Stimulated activated CD8-positive, alpha-beta memory T cell treated with anti-CD3 and anti-CD28 coated beads, Interleukin-7, amount 100 ng/mL, for 24 hours (primary cell): ENCODE measurements at places on chromosomes 1 and 21.

DNA sequence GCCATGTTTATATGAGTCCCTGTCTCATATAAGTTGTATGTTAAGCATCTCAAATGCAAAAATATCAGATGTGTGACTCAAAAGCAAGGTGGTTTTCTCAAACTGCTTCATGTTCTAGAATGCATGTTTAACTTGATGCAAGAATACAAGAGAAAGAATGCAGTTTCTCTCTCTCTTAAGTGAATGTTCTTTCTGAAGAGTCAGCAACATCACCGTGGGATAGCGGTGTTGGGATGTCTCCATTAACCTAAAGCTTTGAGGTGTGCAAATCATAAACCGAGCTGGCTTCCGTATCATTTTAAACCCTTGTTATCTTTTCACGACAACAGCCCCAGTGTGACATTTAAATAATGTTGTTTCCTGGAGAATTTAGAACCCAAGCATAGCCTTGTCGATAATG lies 48.4 kb upstream of the TARBP1 start:
- DNase-seq = no peak

DNA sequence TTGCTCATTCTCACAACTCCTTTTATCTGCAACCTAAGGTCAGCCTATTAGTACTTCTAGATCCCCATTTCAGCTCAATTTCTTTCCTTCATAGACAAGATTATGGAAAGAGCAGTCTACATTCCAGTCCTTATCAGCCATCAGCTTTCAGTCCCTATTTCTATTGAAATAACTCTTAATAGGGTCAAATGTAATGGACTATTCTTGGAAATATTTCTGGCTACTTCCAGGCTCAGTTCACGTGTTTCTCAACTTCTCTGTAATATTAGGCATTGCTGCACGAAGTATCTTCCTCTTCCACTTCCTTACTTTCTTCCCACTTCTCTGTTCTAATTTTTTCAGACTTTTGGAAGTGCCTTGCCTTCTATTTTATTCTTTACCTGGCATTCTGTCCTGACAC lies 232.9 kb upstream of the USP25 start:
- no peak for DNase-seq

DNA sequence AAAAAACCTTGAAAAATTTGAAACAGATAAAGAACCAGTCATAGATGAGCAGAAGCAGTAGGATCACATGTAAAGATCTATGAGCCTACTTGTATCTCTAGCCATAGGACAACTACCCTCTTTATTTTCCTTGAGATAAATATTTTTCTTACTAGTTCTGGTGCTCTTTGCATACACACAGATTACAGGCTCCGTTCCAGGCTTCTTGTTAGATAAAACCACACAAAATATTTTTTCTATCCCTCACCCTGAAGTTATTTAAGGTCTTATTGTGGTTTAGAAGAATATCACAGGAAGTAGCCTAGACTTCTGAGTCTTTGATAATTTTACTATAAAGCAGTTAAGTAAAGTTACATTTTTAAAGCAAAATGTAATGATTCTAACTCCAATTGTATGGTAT lies 512.2 kb downstream of the NEGR1 start:
- DNase-seq = no peak

DNA sequence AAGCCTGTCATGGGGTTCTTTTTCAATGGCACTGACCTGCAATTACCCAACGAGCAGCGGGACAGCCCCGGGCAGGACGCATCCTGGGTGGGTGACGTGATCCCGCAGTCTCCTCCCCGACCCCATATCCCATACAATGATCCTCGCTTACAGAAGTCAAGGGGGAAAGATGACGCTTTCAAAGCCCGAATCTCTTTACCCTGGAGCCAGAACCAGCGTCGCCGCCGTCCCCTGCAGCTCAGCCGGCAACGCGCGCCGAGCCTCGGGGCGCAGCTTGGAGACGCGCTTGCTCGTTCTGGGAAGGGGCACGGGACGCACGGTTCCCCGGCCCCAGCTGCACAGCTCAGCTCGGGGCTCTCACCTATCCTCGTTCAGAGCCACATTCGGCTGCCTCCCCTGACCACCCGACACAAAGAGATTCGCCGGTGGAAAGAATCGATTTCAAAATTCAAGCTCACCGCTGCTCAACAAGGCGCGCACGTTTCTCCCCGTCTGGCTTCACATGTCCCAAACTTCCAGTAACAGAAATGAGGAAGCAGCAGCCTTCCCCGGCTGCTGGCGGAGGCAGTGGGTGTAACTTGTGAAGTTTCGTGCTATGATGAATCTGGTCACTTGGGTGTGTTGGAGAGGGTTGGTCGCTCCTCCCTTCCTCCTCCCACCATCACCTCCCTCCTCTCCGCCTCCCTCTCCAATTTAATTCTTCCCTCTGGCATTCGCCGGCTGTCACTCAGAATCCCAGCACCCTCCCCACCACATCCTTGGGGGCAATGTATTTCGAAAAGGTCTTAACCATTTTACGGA lies at the start of gene TIAM1:
Gene TIAM1 (minus strand): TSS at position 582 of the 801 bp plus-strand sequence. CDS start 77,289 bp downstream, outside the sequence.
- DNase-seq = no peak

DNA sequence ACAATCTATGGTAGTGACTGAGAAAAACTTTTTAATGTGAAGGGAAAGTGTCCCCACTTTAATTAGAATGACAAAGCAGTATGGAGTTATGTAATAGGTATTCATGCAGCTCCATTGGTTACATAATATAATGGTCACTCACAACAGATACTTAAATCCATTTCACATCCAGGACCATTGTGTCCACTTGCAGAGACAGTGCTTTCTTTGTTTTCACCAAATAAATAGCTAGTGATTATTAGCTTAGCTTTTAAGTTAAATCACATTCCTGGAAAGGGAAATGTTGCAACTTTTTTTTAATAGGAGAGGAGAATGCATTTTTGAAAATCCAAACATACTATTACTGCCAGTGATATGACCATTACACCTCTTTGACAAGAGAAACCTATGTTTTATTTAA lies 22.9 kb downstream of the RGL1 start:
- no peak for DNase-seq

- DNase-seq = no peak
Observed at GRCh38 chr1:118116909-118117308, 68.1 kb downstream of the SPAG17 start.

GRCh38 chr1:169568497-169568896 lies 17.8 kb downstream of the F5 start:
- DNase-seq = no peak

- DNase-seq = no peak
Observed at GRCh38 chr1:159207774-159208173, 3.1 kb downstream of the ACKR1 start.

DNA sequence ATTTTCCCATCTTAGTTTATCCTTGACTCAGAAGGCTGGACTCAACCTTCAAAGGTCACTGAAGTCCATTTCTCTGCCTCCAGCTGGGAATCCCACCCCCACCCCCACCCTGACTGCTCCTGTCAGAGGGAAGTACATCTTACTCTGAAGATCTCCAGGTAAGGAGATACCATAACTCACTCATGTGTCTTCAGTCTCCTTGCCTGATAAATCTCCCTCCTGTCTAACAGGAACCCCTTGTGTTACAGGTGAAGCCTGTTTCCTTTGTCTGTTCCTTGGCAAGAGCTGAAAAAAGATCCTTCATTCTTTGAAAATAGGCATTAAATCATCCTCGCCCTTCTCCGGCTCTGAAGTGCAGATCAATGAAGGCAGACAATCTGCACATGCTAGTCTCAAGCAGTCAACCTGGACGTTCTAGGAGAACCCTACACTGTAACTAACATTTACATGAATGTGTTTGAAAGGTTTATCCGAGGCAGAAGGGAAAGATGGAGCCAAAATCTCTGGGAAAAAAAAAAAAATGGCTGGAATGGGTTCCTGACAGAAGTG lies 250.6 kb downstream of the TM2D1 start:
- DNase-seq = no peak

GRCh38 chr1:27403931-27404330 lies 11.5 kb downstream of the GPR3 start:
- DNase-seq = no peak

GRCh38 chr1:230861970-230862595 lies 6.2 kb downstream of the C1orf198 start:
- DNase-seq = no peak

GRCh38 chr21:41653954-41654491 lies 112.8 kb downstream of the RIPK4 start:
- DNase-seq = no peak

- DNase-seq = no peak
Observed at GRCh38 chr1:240719953-240720700, 108.2 kb upstream of the GREM2 start.

GRCh38 chr1:219385787-219386427 lies 212.2 kb downstream of the LYPLAL1 start:
- DNase-seq = peak; percentile 4

GRCh38 chr1:226816576-226816975 lies 53.8 kb upstream of the PSEN2 start:
- DNase-seq = no peak

DNA sequence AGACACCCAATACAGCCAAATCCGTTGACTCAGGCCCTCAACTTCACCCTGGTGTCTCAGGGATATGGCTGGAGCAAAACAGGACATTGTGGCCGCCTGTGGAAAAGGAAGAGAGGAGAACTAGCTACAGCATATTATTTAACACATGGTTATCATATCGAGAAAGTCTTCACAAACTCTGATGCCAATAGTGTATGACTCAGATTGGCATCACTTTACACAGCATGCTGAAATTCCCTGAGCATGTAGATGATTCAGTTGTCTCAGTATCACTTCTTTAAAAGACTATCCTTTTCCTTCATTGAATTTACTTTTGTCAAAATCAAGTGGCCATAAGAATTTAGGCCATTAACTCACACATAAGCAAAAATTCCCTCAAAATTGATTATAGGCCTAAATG lies 20.1 kb downstream of the HSD3B2 start:
- no peak for DNase-seq

- DNase-seq = no peak
Observed at GRCh38 chr1:66890621-66891020, 34.0 kb downstream of the DNAI4 start.

DNA sequence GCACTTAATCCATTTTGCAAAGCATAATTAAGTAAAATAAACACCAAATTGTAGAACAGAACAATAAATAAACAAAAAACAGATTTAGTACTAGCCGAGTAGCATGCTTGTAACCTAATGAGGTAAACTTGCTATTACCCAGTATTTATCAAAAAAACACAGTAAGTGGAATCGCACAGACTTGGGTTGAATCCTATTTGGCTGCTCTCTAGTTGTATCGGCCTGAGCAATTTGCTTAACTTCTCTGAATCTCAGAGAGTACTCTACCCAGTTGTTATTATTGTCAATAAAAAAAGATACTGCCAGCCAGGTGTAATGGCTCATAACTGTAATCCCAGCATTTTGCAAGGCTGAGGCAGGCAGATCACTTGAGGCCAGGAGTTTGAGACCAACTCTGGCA lies 664.3 kb downstream of the ADGRL2 start:
- no peak for DNase-seq
